ENCODE measurements at places on chromosomes 6 and 20.
A peak's percentile ranks its signal among the peaks of the same experiment; 100 is the strongest.

- peak; percentile 30 for DNase-seq
These were observed at the start of gene ANKEF1 for GRCh38 chr20:10034717-10035571. TSS of gene ANKEF1 (plus strand) at chr20:10034987. CDS start at chr20:10038302, 3,315 bp downstream.

GRCh38 chr6:56440551-56440981 lies 193.2 kb upstream of the COL21A1 start:
- no peak for DNase-seq

- DNase-seq = no peak
These were observed 335.7 kb downstream of the NRN1 start for GRCh38 chr6:5670811-5671561.

- no peak for DNase-seq
These were observed 2.3 kb downstream of the TMEM151B start for GRCh38 chr6:44272529-44272928.

- DNase-seq = no peak
These were observed 3.2 kb downstream of the SLC29A1 start for GRCh38 chr6:44226368-44227147.

GRCh38 chr20:57844626-57845596 lies 135.1 kb upstream of the PMEPA1 start:
- DNase-seq = no peak

- DNase-seq = no peak
These were observed 545.2 kb upstream of the MAN1A1 start for GRCh38 chr6:119894811-119895210.

DNA sequence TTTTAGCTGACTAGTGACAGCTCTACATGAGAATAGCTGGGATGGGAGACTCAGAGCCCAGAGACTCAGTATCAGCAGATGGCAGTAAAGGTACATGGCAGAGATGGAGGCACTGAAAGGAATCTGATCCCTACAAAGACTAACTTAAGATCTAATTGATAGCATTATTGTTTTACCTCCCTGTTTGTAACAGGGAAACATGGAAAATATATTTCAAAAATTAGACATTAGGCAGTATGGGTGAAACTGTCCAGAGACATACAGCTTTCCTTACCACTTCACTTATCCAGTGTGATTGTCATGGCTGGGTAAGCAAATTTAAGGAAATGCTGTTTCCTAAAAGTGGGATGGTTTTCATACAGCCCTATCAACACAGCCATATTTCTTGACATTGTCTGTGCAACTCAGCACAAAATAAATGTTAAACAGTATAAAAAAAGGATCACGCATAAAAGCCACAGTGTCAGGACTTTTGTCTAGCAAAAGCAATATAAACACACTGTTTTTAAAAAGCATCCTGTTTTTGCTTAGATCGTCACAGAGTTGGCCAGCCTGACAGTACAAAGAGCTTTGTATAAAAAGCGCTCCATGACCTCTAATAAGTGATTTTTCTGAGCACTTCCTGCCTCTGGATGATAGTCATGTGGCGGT lies 376.9 kb downstream of the PHF3 start:
- no peak for DNase-seq

GRCh38 chr6:76752841-76753240 lies 680.4 kb upstream of the IMPG1 start:
- DNase-seq = no peak

GRCh38 chr20:23224806-23225205 lies 125.8 kb upstream of the NXT1 start:
- no peak for DNase-seq

- no peak for DNase-seq
These were observed 7.4 kb upstream of the RBCK1 start for GRCh38 chr20:400454-401275.

DNA sequence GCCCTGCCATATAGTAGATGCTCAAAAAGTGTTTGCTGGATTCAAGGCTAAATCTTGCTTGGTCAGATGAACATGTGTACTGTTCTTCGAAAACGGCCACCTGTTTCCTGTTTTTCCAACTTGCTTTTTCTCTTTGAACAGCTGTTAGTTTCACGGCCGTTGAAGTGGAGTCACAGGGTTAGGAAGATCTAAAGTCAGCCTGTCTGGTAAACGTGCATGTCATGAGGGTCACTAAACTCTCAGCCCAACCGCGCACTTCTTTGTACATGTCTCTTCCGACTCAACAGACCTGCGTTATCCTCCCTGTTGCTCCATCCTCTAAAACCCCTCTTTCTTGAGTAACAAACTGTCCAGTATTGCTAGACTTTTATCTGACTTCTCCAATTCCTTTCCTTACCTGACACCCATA lies 93.2 kb upstream of the MAN1A1 start:
- DNase-seq = no peak

DNA sequence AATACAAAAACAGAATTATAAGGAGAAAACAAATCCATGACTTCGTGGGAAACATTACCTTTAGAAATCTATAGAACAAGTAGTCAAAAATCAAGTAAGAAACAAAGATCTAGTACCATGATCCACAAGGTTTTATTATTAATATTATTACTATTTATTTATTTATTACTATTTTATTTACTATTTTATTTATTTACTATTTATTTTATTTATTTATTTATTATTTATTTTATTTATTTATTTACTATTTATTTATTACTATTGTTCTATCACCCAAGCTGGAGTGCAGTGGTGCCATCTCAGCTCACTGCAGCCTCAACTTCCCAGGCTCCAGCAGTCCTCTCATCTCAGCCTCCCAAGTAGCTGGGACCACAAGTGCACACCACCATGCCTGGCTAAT lies 13.5 kb upstream of the ELMO2 start:
- no peak for DNase-seq

DNA sequence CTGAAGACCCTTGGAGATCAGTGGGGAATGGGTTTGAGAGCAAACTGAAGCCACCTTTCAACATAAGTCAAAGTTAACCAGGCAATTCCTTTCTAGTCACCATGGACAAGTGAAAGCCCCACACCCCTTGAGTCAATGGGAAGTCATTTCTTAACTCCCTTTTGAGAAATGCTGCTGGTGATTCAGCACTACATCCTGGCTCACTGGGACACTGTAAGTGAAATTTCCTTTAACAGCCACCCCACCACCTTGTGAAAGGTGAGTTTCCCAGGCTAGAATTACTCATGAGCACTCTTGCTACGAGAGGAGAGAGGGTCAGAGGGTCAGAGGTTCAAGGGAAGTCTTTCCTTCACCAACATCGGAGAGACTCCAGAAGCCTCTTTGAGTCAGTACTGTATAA lies 93.3 kb upstream of the MARCKS start:
- no peak for DNase-seq

DNA sequence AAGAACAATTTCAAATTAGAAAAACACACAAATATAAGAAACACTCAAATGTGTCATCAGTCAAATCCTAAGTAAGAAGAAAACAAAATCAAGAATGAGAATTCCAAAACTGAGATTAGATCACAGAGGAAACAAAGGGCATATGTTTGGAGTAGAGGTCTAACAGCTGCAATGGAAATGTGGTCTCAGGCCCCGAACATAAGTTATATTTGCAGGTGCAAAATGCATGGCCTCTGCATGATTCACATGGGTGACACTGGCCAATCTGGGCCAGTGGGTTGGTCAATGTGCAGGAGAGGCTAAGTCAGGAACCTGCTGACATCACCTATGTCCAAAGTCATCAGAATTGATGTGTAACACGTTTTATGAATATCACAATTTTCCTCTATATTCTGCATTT lies 108.5 kb upstream of the MAP7 start:
- no peak for DNase-seq

DNA sequence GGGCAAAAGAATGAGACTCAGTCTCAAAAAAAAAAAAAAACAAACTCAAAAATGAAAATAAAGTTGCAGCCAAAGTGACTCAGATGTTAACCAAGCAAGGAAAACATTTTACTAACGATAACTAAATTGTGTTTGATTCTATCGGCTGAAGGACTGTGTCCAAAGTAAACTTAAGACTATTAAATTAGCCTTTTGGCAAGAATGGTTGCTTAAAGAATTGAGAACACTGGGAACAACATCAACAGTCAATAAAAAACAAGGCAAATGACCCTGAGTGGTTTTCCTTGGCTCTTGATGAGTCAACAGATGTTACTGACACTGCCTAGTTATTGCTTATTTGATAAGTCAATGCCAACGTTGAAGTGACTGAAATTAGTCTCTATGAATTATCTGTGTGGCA lies 36.7 kb downstream of the POU3F2 start:
- DNase-seq = no peak

DNA sequence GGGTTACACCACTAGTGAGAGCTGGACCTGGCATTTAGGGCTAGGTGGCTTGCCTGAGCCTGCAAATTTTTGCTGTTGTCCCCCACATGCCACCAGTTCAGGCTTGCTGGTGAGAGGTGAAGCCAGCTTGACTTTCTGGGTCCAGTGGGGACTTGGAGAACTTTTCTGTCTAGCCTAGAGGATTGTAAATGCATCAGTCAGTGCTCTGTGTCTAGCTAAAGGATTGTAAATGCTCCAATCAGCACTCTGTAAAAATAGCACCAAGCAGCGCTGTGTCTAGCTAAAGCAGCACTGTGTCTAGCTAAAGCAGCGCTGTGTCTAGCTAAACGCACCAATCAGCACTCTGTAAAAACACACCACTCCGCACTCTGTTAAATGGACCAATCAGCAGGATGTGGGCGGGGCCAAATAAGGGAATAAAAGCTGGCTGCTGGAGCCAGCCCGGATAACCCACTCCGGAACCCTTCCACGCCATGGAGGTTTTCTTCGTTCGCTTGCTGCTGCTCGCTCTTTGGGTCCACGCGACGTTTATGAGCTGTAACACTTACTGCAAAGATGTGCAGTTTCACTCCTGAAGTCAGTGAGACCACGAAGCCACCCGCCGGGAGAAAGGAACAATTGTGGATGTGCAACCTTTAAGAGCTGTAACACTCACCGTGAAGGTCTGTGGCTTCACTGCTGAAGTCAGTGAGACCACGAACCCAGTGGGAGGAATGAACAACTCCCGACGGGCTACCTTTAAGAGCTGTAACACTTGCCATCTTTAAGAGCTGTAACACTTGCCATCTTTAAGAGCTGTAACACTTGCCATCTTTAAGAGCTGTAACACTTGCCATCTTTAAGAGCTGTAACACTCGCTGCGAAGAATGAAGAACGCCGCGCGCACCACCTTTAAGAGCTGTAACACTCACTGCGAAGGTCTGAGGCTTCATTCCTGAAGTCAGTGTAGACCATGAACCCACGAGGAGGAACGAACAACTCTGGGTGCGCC lies 27.3 kb downstream of the GMPR start:
- DNase-seq = no peak

DNA sequence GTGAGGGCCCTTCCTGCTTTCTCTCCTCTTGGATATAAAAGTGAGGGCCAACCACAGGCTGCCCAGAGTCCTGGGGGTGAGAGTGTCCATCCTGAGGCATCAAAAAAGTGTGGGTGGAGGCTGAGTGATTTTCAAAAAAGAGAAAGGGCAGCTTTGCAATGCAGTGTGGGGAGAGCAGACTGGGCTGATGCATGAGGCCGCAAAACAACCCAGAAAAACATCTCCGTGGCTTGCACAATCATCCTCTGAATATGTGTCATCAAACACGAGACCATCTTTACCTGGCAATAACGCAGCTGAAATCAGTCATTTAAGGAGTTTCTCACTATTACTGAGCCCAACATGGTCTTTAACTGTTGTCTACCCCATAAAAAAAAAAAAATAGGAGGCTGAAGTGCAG lies 191.2 kb upstream of the SOX4 start:
- DNase-seq = no peak

- DNase-seq = no peak
These were observed 700.7 kb downstream of the PRKN start for GRCh38 chr6:162026843-162027242.

DNA sequence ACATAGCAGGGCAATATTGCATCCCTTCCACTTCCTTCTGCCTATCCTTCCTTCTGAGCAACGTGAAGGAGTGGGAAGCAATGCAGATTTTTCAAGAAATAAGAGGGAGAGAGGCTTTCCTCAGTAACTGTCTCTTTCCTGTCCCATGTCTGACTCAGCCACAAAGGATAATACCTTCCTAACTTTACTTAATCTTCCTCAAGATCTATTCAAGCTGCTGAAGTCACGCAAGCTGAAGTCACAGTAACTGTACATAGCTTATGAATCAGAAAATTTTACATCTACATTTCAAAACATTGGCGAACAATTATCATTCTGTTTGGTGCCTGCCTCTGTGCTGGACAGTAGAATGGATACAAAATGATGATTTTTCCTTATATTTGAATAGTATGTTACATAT lies 86.4 kb upstream of the POU3F2 start:
- no peak for DNase-seq

GRCh38 chr6:158767709-158768108 lies 51.5 kb downstream of the EZR start:
- no peak for DNase-seq

DNA sequence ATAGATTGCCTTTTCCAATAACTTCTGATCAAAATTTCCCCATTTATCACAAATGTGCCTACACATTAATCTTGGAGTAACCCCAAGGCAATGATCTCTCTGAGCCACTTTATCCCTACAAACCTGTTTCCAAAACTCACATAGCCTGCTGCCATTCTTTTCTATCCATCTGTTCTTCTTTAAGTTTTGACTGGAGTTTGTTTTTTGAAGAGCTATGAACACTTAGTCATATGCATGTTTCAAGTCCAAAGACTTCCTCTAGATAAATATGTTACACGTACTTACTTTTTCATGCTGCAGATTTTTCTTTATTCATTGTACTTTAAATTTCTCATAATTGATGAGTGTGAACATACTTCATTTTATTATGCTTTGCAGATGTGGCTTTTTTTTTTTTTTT lies 488.9 kb upstream of the CITED2 start:
- no peak for DNase-seq

DNA sequence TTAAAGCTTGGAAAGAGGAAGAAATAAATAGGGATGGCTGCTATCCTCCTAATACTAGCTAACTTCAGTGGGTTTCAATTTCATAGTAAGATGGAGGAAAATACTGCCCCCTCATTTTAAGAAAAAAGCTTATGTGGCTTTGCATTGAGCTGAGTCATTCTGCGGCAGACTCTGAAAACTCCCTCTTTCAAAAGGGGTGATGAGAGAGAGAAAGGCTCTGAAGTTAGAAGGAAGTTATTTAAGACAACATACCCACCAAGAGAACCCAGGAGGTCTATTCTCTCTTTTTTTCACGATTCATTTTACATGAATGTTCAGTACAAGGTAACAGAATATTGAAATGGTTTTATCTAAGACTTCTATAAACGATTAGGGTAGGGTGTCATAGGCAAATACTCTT lies 4.5 kb downstream of the PRDM13 start:
- no peak for DNase-seq

DNA sequence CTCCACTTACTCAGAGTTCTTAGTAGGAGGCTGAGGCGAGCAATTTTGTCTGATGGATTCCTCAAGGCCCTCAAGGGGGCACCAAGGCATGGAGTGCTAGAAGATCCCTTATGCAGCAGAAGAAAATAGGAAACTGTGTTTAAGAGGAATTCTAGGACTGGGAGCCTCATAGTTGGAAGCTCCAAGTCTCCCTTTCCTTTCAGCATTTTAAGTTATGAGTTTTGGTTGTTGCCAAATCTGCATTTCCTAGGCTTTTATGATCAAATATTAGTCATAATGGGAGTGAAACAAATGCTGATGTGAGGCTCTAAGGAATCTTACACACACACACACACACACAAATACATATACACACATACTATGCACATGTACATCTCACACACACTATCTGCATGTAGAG lies 714.0 kb downstream of the UTRN start:
- no peak for DNase-seq
